Neural progenitor cell (in vitro differentiated cells): ENCODE measurements at places on chromosomes 1 and 21.

GRCh38 chr1:187985897-187986654, 1157.3 kb downstream of the PLA2G4A start:
- DNase-seq = no peak

GRCh38 chr21:16388911-16389560, 659.3 kb downstream of the USP25 start:
- no peak for DNase-seq

DNA sequence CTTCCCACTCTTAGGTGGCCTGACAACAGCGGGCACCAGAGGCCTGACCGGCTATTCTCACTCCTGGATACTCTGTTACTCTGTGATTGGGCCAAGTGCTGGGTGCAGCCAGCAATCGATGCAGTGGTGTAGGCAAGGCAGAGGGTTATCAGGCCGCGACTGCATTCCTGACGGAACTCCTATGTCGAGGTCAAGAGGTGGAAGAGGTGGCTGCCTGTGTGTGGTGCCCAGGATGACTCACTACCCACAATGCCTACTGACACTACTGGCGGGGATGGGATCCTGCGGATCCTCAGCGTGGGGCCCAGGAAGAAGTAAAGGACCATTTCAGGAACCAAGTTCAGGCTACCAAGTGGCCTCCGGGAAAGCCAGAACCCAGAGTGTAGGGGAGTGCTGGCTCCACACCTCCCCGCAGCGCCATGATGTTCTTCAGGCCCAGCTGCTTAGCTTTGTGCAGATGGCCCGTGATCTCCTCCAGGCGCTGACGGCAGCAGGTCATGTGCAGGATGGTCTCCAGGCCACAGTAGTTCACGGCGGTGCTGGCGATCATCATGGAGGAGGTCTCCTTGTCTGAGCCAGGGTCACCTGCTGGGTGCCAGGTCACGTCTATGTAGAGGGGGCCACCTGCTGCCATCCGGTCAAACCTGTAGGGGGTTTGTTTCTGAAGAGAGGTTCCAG, 4.9 kb downstream of the MTHFR start:
- DNase-seq = no peak

GRCh38 chr1:229058111-229058561, 212.8 kb upstream of the RAB4A start:
- no peak for DNase-seq

- no peak for DNase-seq
Observed at GRCh38 chr1:117564227-117565075, 41.4 kb upstream of the TENT5C start.

DNA sequence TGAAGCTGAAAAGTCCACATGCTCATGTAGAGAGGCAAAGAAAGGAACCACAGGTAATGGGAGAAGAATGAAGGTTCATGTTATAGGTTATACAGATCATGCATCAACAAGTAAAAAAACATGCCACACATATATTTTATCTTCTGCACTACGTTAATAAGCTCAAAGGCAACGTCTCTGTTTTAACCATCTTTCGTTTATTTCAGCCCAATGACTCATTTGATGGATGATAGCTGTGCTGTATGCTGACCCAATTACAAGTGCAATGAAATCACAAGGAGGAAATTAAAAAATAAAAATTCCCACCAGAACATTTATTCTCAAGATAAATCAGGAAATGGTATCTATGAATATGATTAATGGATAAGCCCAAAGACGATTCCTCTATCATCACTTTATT, 24.6 kb downstream of the XCL1 start:
- DNase-seq = no peak

DNA sequence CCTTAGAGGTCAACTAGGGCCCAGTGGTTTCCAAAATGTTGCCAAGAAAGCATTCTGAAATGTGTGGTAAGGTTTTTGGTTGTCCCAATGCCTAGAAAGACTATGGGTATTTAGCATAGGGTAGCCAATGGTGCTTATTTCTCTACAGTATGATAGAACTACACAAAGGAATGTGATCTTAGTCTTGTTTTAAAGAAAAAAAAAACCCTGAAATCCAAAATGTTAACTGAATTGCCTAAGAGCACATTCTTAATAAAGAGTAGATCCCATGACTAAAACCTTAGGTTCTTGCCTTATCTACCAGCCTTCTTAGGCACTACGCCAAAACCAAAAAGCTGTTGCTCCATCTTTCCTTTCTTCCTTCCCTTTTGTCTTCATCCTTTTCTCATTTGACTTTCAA, 428.2 kb downstream of the MRPL39 start:
- DNase-seq = no peak
